ENCODE measurements at places on chromosomes 1 and 21.

- no peaks in the 10 kb centered on the region for H3K36me3 ChIP-seq
- no peak overlapping the region for H3K27ac ChIP-seq
These were observed 2.5 kb downstream of the MFSD2A start for GRCh38 chr1:39957299-39958015.

- H3K36me3 ChIP-seq, result no peaks in the 10 kb centered on the region
- no peak overlapping the region for H3K4me3 ChIP-seq
- H3K4me1 ChIP-seq, result no peaks in the 10 kb centered on the region
- H3K27ac ChIP-seq, result no peak overlapping the region
These were observed 7.4 kb upstream of the ATP2B4 start for GRCh38 chr1:203619091-203619780.

DNA sequence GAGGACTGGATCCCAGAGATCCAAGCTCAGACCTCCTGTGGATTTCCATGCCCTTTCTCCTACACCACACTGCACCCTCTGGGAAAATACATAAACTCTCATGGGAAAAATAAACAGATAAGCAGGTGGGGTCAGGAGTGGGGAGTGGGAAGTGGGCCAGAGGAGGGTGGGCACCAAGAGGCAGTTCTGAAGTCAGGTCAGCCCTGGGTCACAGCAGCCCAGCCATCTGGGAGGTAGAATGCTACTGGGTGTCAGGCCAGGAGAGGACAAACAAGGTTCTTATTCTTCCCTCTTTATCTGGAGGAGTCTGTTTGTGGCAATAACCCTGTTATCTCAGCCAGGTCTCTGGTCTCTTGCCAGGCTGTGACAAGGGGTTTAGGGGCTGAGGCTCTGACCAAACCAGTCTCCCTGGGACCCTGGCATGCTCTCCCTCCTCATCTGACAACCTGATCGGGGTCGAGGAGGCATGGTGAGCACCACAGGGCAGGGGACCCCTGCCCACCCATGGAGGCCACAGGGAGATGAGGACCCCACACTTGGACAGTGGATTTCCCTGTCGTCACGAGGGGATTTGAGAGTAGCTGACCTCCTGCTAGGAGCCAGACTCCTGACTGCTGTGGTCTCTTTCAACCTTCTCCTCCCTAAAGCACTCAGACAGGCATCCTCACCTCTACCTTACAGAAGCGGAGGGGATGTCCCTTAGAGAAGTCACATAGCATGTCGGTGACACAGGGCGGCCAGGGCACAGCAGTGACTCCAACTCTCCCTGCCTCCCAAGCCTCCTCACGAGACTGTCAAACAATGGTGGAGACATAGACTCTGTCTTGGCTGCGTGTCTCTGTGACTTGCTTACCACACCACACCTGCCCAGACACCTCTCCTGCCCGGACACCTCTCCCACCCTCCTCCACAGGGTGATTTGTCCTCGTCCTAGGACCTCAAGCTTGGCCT, 51.3 kb upstream of the IFFO2 start:
- H3K27ac ChIP-seq, result no peak overlapping the region
- no peak for ATAC-seq
- H3K4me3 ChIP-seq, result no peak overlapping the region
- H3K4me1 ChIP-seq, result peaks cover 15% of the 10 kb centered on the region
- no peaks in the 10 kb centered on the region for H3K27me3 ChIP-seq

- H3K4me1 ChIP-seq, result peaks cover 32% of the 10 kb centered on the region
- H3K36me3 ChIP-seq, result peaks cover 48% of the 10 kb centered on the region
- H3K4me3 ChIP-seq, result no peak overlapping the region
- peak overlapping the region; percentile 72 for H3K27ac ChIP-seq
- ATAC-seq, result no peak
These were observed 153.5 kb downstream of the TGFBR3 start for GRCh38 chr1:91732291-91733107.

DNA sequence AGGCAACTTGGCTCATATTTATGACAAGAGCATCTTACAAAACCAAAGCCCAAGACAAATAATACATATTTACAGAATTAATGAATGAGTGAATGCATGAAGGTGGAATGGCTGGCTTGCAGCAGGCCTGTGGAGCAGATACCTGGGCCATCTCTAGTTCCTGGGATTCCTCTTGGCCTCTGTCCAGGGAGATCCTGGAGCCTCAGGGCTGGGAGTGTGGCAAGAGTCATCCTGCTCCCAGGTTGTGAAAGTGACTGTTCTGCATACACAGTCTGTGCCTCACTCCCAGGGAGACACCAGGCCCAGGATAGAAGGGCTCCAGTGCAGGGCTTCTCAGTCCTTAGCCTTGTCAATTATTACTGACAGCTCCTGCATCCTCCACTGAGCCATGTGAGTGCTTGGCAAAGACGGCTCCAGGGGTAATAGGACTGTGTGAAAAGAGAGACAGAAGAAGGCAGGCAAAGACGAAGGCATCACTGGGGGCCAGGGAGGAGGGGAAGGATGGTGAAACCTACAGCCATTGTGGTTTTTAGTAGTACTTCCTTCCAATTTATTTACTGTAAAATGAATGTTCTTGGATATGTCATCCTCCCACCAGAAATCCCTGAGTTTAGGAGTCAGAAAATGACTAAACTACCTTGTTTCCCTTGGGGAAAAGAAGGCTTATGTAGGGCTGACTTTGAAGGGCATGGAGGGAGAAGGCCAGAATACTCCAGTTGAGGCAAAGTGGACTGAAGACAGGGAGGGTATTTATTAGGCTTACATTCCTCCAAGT, 14.3 kb upstream of the KPRP start:
- ATAC-seq, result no peak
- H3K27me3 ChIP-seq, result no peaks in the 10 kb centered on the region
- H3K36me3 ChIP-seq, result no peaks in the 10 kb centered on the region
- H3K4me3 ChIP-seq, result no peak overlapping the region

- ATAC-seq, result no peak
- no peak overlapping the region for H3K27ac ChIP-seq
- no peaks in the 10 kb centered on the region for H3K4me1 ChIP-seq
These were observed 256.8 kb downstream of the DISC1 start for GRCh38 chr1:231883382-231883781.

Data from gastroesophageal sphincter (tissue), 4 donors.